Activated CD4-positive, alpha-beta T cell treated with anti-CD3 and anti-CD28 coated beads, Interleukin-2, Interleukin-4, amounts not matched to agents 100 ng/mL and 50 ng/mL, durations not matched to agents 16 hours and 8 hours (primary cell): ENCODE measurements at places on chromosomes 5 and 9.

- DNase-seq = no peak
Observed at GRCh38 chr5:88941581-88941980, 58.6 kb upstream of the MEF2C start.

DNA sequence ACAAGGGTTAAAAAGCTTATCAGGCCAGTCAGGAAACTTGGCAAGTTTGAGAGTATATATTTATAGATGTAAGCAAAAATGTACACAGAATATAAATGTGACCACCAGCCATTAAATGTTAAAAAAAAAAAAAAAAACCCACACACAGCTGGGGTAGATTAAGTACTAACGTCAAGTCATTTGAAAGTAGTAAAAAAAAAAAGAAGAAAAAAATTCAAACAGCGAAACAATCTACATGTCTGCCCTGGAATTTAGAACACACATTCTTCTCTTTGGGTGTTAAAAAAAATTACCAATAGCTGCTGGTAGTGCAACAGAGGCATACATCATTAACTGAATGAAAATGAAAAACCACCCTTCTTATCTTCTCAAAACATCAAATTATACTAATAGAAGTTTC, 269.7 kb downstream of the MLLT3 start:
- DNase-seq = no peak

- no peak for DNase-seq
Observed at GRCh38 chr5:92544036-92544435, 1037.0 kb downstream of the NR2F1-AS1 start.

- DNase-seq = no peak
Observed at GRCh38 chr9:134355561-134356279, 29.5 kb downstream of the RXRA start.

DNA sequence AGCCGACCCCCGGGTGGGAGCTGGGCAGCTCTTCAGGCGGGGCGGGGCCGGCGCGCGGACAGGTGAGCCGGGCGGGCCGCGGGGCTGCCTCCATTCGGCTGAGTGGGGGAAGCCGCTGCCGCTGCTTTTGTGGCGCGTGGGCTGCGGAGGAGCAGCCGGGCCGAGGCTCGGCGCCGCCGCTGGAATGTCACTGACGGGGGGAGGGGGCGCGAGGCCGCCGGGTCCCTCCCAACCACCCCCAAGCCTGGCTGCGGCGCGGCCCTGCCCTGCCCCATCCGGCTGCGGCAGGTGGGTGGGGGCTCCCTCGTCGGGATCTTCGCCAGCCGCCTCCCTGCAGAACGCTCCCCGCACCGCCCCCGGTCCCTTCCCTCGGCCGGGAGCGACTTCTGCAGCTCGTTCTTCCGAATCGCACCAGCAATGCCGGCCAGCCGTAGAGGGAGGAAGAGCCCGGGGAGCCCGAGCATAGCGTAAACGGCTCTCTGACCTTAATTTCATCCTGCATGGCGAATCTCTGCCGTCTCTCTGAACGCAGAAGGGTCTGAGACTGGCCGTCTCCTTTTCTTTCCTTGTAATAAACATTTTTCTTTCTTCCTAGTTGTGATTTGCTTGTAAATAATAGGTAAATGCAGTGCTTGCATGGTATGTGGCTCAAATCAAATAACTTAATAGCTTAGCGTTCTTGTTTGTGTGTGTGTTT, 505 bp downstream of the SPTAN1 start:
- DNase-seq = peak; percentile 39

- DNase-seq = no peak
Observed at GRCh38 chr9:22416692-22417060, 29.9 kb upstream of the DMRTA1 start.

GRCh38 chr5:91175708-91176107, 207.4 kb downstream of the ARRDC3 start:
- no peak for DNase-seq

- no peak for DNase-seq
Observed at GRCh38 chr5:1413211-1413610, 32.0 kb downstream of the SLC6A3 start.

DNA sequence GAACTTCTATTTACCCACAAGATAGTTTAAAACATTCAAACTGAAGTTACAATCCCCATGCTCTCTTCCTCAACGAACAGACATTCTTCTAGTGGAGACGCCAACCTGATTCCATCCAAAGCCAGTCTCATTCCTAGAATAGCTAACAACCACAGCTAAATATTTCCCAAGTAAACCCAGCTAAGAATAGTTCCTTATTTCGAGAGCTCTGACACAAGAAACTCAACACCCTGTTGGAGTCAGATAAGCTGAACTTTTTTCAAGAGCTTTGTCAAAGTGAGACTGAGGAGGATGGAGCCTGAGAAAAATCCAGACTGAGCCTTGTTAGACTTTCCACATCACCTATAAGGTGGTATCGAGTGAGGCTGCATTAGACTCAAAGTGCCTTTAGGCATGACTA, 56.7 kb upstream of the RPS23 start:
- DNase-seq = no peak
